Activated CD4-positive, alpha-beta T cell treated with anti-CD3 and anti-CD28 coated beads for 4 hours (primary cell): ENCODE measurements at places on chromosomes 7 and 10.

DNA sequence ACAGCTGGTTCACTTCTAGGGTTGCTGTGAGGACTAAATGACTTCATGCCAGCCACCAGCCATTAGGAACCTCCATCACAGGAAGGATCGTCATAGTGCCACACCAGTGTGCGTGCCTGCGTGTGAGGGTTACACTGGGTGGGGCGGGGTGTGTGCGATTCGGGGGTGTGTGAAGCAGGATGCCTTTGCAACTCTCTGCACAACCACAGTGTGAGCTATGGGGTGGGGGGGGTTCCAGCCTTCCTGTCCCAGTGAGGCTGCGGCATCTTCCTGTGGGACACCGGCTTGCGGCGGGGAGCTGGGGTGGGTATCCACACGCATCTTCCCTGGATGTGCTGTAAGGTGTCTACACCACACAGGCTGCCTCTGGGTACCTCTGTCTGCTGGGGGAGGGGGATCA is 6.9 kb upstream of the ELFN1 start:
- DNase-seq, result no peak

DNA sequence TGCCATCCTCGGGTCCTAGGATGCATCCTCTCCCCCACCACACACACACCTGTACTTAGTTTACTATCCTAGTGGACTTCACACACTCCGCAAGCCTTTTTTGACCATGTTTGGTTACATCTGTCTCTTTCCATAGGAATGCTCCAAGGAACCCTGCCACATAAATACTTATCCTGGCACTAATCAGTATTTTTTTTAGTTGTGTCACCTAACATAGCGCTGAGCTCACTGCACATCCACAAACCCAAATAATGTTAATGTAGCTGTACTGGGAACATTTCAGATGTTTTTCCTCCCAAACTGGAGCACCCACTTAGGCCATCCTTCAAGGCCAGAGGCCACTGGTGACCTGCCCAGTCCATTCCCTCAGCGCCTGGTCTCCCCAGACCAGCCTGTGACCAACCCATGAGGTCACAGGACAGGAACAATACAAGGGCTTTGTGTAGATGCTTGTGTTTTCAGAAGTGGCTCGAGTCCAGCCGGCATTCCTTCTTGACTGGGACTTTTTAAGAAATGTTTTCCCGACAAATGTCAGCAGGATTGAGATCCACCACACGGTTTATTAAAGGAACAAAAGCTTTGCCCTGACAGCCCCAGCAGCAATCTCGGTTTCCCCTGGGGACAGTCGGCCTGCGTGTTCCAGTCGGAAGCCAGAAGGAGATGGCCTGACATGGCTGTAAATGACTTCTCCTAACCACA is 181.4 kb downstream of the JCAD start:
- DNase-seq, result no peak

DNA sequence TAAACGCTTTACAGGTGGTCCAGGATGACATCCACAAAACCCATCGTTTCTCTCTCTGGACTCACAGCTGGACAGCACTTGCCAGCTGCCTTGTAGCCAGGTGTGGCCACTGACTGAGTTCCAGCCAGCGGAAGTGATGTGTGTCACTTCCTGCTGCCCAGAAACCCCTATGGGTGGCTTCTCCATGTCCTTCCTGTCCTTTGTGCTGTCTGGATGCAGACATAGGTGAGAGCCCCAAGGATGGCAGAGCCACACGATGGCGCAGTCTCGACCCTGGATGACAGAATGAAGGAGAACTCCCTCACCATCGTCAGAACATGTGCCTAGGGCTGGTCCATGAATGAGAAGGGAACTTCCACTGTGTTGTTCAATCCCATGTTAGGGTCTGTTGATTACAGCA is 22.1 kb downstream of the NMT2 start:
- DNase-seq, result no peak

GRCh38 chr7:116317907-116318306 is 107.6 kb downstream of the TES start:
- DNase-seq, result no peak

DNA sequence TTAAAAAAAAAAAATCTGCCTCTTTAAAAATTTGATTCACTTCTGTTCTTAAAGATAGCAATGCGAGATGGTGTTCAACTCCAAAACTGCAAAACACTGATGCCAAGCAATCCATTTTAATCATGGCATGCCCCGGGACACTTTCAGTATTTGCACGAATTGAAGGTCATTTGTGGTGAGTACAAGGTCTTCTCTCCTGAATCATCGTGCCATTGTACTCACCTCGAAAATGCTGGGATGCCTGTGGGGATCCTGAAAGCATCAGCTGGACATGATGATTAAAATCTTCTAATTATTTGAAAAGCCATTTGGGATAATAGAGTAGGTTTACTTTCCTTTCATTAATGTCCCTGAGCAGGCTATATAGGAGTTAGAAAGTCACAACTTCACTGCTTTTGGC is 125.1 kb upstream of the NRP1 start:
- no peak for DNase-seq

DNA sequence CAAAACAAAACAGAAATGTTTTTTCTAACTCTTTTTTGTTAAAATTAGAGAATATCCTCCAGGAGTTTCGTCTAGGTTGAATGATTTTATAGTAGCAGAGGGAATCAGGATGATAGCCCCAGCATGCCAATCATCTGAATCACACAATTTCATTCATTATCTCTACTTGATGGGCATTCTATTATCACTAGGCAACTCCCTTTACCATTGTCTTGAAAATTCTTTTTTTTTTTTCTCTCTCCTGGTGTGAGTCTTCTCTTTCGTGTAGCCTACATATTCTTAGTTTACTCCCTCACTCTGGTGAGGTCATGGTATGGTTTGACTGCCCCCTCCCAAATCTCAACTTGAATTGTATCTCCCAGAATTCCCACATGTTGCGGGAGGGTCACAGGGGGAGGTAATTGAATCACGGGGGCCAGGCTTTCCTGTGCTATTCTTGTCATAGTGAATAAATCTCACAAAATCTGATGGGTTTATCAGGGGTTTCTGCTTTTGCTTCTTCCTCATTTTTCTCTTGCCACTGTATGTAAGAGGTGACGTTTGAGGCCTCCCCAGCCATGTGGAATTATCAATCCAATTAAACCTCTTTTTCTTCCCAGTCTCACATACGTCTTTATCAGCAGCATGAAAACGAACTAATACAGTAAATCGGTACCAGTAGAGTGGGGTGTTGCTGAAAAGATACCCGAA is 105.0 kb downstream of the OTUD1 start:
- no peak for DNase-seq

DNA sequence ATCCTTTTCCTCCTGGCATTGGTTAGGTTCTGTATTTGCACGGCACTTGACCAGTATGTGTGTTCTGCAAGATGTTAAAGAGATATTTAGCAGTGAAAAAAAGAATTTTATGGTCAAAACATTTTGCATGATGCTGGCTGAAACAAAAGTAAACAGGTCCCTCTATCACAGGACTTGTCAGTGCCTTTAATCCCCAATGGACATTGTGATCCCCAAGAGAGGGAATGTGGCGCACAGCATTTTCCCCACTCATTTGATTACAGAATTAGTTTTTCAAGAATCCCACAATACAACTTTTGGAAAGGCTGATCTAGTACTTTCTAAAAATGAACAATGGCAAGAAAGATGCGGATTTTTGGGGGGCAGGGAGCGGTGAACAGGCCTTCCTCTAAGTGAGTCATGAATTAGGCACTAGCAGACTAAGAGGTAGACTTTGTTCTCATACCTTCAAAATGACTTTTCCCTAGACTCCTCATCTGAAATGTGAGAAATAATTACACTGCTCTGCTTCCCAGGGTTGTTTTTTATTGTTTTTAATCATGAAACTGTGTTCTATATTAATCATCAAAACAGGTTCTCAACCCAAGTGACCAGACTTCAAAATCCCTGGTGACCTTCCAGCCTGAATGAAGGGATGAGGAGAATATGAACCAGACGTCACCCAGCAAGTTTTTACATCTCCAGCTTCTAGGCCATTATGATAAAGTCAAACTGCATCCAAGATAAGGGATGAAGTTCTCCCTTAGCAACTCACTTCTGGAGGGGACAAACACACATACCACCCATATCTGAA is 8.6 kb downstream of the FBXW4 start:
- no peak for DNase-seq

- no peak for DNase-seq
These were observed 83.5 kb upstream of the KMT2C start for GRCh38 chr7:152519290-152519689.

DNA sequence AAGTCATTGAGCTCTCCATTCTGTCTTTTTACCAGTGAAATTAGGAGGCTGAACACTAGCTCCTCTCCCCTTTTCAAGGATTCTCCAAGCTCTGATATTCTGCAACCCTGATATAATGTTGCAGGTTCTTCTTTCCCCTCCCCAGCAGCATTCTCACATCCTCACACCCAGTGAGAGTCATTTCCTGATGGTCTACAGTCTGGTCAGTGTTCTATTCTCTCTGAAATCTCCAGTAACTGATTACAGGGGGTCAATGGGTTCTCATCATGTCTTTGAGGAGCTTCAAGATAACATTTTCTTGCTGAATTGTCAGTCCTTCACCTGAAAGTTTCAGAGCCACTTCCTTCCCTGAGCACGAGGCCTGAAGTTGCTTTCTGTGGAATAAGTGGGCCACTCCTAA is 299.4 kb downstream of the PTEN start:
- DNase-seq, result no peak

GRCh38 chr10:93893646-93894515 is at the start of gene SLC35G1:
TSS of gene SLC35G1 (plus strand) at chr10:93893978. CDS start at chr10:93894034, 56 bp downstream.
- DNase-seq, result peak; percentile 64

- no peak for DNase-seq
These were observed 80.1 kb upstream of the AUTS2 start for GRCh38 chr7:69517985-69518704.

GRCh38 chr7:77887567-77887966 is 89.0 kb downstream of the PHTF2 start:
- DNase-seq, result no peak

- DNase-seq, result no peak
These were observed 45.8 kb downstream of the PPP1R3A start for GRCh38 chr7:113872981-113873380.

DNA sequence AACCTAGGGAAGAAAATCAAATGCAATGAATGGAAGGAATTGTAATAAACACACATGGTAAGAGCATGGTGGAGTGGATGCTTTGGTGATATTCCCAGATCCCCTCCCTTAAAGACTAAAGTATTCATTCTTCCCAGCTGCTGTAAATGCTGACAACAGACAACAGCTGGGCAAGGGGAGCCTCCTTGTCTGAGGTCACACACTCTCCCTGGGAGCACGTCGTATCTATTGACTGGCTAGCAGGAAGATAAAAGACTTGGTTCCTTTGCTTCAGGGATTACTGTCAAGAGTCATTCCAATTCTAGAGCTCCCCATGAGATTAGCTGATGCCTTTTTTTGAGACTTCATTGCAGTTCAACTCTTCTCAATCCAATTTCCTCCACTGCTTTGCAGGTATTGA is 443.5 kb upstream of the ETV1 start:
- no peak for DNase-seq

GRCh38 chr10:120011359-120012130 is 119.0 kb downstream of the SEC23IP start:
- DNase-seq, result no peak

- DNase-seq, result no peak
These were observed 220.0 kb upstream of the LRRN3 start for GRCh38 chr7:110870926-110871325.

DNA sequence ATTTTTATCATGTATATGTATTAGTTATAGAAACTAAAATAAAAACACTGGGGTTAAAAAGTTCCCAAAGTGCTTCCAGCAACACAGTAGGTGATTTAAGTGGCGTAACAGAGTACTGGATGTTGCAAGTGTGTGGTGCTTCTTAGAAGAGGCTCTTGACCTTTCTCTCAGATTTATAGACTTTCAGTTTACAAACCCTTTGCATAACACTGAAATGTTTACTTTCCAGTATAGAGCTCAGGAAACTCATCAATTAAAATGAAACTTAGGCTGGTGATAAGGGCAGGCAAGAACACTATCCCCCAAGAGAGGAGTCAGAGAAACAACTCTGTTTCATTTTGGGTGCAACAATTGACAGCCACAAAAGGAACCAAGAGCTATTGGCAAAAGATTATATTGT is 27.5 kb upstream of the SMC3 start:
- DNase-seq, result no peak

GRCh38 chr7:27930910-27931476 is 191.0 kb downstream of the TAX1BP1 start:
- no peak for DNase-seq

- no peak for DNase-seq
These were observed 50.7 kb downstream of the ERCC6 start for GRCh38 chr10:49488056-49488717.

DNA sequence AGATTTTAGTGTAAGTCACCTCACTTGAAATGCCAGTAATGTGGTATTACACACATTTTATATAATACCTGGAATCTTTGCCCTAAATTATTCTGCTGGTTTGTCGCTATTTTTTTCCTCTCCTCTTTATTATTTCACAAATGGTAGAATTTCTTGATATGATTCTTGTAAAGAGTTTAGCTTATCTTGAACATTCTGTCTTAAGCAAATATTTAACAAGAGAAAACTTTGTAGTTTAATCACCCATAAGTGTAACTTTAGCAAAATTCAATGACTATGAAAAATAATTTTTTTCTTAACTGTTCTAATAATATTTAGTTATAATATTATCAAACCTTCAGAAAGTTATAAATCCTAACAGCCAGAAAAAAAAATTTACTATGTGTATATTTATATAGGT is 56.7 kb downstream of the NHLRC2 start:
- no peak for DNase-seq

DNA sequence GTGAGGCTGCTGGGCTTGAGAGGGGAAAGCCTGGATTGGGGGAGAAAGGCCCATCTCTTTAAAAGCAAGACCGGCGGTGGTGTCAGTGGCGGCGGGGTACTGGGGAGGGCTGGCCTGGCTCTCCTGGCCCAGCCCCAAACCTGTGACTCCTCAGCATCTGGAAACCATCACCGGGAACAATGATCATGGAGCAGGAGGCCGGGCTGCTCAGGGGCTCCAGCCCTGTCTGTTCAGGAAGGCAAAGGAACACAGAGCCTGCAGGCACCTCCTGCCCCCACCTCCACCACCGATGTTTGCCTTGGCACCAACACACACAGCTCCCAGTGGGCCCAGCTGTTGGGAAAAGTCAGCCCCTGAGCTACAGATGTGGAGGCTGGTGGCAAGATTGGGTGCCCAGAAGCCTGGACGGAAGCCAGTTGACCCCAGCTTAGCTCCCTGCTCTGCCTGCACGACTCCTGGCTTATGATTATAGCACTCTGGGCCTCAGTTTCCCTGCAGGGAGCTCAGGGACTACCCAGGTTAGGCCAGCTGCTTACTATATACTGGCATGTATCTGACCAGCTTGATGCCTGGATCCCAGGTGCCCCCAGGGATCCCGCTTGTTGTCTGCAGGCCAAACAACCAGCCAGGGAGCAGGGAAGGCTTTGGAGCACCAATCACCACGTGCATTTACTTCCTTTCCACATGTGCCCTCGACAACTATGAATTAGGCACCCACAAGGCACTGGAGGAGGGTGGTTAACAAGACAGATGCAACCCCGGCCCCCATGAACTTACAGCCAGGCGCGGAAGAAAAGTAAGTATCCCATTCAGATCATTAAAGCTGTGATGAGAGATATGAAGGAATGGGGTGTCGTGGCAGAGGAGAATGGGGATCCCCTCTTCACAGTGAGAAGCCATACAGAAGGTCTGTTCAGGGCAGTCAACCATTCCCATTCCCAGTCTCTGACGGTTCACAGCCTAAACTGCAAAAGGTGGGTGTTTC is 37.3 kb downstream of the ZCCHC24 start:
- no peak for DNase-seq

GRCh38 chr7:119969054-119969453 is 303.9 kb upstream of the KCND2 start:
- DNase-seq, result no peak

- DNase-seq, result no peak
These were observed 157.3 kb downstream of the CTTNBP2 start for GRCh38 chr7:117715784-117716445.

GRCh38 chr7:155567646-155568332 is 21.4 kb upstream of the CNPY1 start:
- DNase-seq, result no peak
